ENCODE measurements at places on chromosomes 5 and 9.

DNA sequence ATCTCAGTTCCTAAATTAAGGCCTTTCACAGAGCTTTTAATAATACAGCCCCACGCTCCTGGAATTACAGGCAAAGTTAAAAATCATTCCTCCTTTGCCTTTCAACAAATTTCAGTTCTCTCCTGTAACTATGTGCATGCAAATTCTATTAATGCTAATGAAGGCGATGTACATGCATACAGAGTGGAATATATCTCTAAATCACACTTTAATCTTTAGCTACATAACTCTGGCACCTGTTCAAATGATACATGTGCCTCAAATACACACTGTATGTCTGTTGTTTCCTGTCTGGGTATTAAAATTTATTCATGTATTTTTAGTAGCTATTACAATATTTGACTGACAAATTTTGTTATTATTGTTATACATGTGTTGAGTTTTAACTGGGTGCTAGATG, 30.8 kb downstream of the CETN3 start:
- DNase-seq: no peak

DNA sequence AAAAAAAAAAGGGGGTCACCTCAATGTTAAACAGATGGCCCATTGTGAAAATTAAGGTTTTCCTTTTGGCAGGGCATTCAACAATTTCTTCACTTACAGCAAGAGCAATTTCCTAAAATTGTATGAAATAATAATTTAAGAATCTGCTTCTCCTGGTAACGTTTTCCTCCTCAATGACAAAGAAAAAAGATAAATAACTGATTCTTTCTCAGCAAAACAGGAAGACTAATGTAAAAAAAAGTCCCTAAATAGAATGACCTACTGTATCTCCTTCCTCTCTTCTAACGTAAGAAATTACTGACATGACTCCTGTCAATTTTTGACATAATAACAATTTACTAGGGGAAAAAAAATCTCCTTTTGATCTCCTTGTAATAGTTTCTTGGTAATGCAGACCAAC, 25.5 kb downstream of the ABHD17B start:
- DNase-seq: no peak

DNA sequence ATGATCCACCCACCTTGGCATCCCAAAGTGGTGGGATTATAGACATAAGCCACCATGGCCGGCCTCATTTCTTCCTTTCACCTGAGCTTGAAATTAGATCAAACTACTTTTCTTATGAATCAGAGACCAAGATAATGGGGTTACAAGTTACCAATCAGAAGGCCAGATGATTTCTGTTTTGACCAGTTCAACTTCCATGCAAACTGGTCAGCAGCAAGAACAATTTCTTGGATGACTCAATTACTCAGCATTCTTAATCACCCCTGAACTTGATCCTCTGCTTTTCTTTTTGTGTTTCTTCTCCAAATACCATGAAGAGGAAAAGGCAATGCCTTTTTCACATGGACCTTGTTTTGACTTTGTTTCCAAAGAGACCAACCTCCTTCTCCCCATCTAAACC, 10.0 kb upstream of the PLIN2 start:
- no peak for DNase-seq

- DNase-seq: no peak
Observed at GRCh38 chr9:110479481-110479880, 100.1 kb downstream of the SVEP1 start.

GRCh38 chr9:100294806-100295205, 57.9 kb downstream of the TEX10 start:
- DNase-seq: no peak

- no peak for DNase-seq
Observed at GRCh38 chr9:130237076-130237475, 28.5 kb upstream of the HMCN2 start.

GRCh38 chr9:75185585-75186170, 97.4 kb downstream of the OSTF1 start:
- DNase-seq: no peak

- no peak for DNase-seq
Observed at GRCh38 chr9:97535771-97536170, 34.3 kb downstream of the TMOD1 start.

DNA sequence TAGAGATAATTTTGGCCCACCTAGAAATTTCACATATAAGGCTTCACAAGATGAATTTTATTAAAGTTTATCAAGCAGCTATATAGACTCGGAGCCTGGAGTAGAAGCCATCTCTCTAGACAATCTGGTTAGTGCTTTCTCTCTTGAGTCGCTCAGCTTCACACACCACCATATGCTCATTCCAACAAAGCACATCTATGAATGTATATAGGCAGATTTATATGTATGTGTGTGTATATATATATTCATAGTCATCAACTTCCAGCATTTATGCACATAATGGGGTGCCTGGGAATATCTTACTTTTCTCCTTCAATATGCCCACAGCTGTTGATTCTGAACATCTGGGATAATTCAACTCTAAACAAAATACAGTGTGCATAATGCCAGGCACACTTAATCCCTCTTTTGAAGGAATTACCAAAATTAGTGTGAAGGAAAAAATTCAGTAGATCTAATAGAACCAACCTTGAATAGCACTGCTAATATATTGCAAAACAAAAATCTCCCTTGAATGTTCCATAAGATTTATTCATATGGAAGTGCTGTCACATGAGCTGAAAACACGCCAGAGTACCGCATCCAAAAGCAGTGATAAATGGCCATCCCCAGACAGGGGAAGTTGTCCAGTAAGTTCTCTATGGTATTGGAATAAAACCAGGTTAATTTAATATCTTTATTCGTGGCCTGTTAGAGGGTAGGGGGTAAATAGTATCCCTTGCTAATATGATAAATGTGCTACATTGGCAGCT, 56.0 kb upstream of the MOCS2 start:
- DNase-seq: no peak

DNA sequence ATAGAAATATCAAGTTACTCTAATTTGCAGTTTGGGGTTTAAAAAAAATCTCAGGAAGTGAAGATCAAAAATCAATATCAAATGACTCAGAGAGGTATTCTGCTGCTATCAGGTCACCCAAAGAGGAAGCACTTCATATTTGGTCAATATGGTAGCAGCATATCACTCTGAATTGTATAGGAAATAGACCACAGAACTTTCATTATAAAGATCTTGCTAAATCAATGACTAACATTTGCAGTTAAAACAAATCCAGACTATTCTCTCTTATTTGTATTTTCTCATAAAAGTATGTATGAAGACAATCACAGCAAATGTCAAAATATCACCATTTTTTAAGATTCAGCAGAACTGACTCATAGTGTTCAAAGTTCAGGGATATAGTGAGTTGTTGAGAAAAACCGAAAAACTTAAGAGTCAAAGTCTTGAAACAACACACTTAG, 105.8 kb upstream of the PCSK1 start:
- no peak for DNase-seq

GRCh38 chr9:124479947-124480620, 27.1 kb downstream of the NR5A1 start:
- no peak for DNase-seq
